ENCODE measurements at places on chromosomes 13 and 19. TPM values are rescaled to one million over a fixed set of nuclear protein-coding genes. Genes with fewer than 3 reads are reported as not detected.

CGB8 gene
- not detected for total RNA-seq

DHDH gene
- total RNA-seq: 0.49 TPM

SLC15A1 gene
- total RNA-seq: 0.25 TPM

NUMBL gene
- total RNA-seq: 31.2 TPM

ZNF587 gene
- total RNA-seq: 21.6 TPM

CALR3 gene
- total RNA-seq: not detected

ALG5 gene
- 14.8 TPM for total RNA-seq

ZNF132 gene
- total RNA-seq: 7.1 TPM

TEKTIP1 gene
- not detected for total RNA-seq

PDX1 gene
- not detected for total RNA-seq

SERPINE3 gene
- total RNA-seq: under 0.01 TPM

CEACAM18 gene
- total RNA-seq: not detected

WDR88 gene
- total RNA-seq: not detected

ANGPTL4 gene
- total RNA-seq: 1.5 TPM

EPSTI1 gene
- total RNA-seq: 2.0 TPM

PALM gene
- 84.1 TPM for total RNA-seq

DIAPH3 gene
- 6.1 TPM for total RNA-seq

REX1BD gene
- total RNA-seq: 27.5 TPM

PCP2 gene
- total RNA-seq: not detected

MAST1 gene
- 67.4 TPM for total RNA-seq
